Lung (tissue), 17 donors: ENCODE measurements at places on chromosomes 7 and 10.

- DNase-seq = no peak
- H3K4me3 ChIP-seq = no peak overlapping the region
- no peaks in the 10 kb centered on the region for H3K36me3 ChIP-seq
- no peak overlapping the region for H3K27ac ChIP-seq
- no peaks in the 10 kb centered on the region for H3K4me1 ChIP-seq
Observed at GRCh38 chr7:103689255-103689654, 243.2 kb upstream of the SLC26A5 start.

DNA sequence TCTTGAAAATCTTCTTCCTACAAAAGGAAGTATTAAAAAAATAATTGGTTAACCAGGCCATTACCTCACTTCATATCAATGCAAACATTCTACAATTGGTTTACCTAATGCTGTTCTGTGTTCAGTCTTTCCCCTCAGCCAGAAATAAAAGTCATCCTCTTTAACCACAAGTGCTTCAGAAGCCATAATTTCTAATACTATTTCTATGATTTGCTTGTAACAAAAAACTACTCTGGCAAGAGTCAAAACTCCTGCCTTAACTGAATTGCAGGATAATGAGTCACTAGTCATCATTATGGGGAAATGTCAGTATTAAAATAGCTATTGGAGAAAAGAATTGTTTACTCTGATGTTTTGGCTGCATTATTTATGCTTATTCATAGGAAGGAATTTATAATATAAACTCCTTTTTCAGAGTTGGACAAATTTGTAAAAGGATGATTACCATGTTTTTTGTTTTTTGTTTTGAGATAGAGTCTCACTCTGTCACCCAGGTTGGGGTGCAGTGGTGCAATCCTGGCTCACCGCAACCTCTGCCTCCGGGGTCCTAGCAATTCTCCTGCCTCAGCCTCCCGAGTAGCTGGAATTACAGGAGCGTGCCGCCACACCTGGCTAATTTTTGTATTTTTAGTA lies 55.5 kb upstream of the ODAD2 start:
- H3K36me3 ChIP-seq = peaks cover 2% of the 10 kb centered on the region
- peaks cover 7% of the 10 kb centered on the region for H3K4me1 ChIP-seq
- DNase-seq = peak; percentile 77

DNA sequence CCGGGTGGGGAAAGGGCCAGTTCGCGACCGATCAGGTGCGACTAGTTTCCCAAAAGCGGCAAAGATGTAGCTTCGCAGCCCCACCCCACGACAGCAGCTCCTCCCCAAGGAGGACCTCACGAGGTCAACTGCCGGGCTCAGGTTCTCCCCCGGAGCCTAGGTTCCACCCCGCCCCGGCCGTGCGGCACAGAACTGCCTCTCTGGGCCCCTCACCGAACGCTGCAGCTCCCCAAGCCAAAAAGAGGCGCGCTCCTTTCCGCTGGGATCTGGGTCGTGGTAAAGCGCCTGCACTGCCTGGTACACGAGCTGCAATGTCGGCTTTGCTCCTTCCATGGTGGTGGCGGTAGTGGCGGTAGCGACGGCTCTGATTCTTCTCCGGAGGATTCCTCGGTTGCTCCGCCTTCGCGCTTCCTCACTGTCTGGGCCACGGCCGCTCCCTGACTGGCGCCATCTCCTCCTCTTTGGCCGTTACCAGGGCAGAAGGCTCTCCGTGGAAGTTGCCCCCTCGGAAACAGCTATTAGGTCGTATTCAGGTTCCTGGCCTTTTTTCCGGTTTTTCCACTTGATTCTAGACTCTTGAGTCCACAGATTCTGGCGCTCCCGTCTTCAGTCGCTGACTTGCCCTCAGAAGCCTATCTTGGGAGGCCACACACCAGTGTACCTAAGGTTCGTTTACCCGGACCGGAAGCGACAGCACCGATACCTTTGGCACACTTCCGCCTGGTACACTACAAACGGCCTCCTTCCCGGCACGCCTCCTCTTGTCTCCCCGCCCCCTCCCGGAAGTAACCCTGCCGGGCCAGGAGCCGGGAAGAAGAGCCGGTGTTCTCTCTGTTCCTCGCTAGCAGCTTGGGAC lies at the start of gene TNPO3:
Gene TNPO3 (minus strand): TSS at position 674 of the 856 bp plus-strand sequence. CDS start 341 bp downstream, at position 333.
- H3K4me3 ChIP-seq = peak within 1 kb of the TSS; percentile 99
- H3K27ac ChIP-seq = peak within 1 kb of the TSS; percentile 99
- H3K4me1 ChIP-seq = peaks cover 4% of the 10 kb centered on the region
- DNase-seq = peak; percentile 96
- H3K36me3 ChIP-seq = no peaks in the 10 kb centered on the region

- no peaks in the 10 kb centered on the region for H3K4me1 ChIP-seq
- H3K4me3 ChIP-seq = no peak overlapping the region
- no peaks in the 10 kb centered on the region for H3K36me3 ChIP-seq
- no peak overlapping the region for H3K27ac ChIP-seq
Observed at GRCh38 chr10:31347705-31348104, 28.7 kb downstream of the ZEB1 start.

DNA sequence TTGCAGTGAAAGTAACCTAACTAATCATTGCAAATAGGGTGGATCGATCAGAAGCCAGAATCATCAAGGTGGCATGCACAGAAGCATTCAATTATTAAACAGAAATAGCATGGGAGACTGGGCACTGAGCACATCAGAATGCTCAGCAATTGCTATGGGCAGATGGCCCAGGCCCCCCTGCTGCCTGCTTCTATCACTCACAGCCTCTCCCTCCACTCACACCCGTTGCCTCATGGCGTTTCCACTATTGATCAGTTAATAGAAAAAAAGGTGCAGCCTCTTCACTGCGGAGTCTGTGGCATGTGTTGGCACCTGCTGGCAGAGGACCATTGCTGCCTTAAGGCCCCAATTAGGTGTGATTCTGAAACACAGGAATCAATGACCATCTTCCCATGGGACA lies 11.2 kb upstream of the HTR5A start:
- no peak overlapping the region for H3K27ac ChIP-seq
- H3K4me3 ChIP-seq = no peak overlapping the region
- no peaks in the 10 kb centered on the region for H3K36me3 ChIP-seq

DNA sequence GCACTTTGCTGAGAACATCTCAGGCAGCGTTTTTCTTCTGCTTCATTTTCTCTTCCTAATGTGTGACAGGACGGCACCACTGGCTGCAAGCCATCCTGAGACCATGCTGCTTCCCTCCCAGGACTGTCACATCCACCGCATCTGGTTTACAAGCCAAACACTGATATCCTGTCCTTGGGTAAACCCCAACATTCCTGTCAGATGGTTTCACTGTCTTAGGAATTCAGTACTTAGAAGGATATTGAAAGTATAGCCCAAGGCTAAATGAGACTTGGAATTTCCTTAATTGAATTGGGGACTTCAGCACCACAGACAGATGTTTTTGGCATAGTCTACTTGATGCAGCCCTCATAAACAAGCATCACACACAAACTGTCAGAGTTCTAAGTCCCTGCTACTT lies 74.2 kb upstream of the PLXNA4 start:
- no peaks in the 10 kb centered on the region for H3K27me3 ChIP-seq
- H3K4me3 ChIP-seq = no peak overlapping the region
- H3K4me1 ChIP-seq = no peaks in the 10 kb centered on the region
- no peak overlapping the region for H3K27ac ChIP-seq

DNA sequence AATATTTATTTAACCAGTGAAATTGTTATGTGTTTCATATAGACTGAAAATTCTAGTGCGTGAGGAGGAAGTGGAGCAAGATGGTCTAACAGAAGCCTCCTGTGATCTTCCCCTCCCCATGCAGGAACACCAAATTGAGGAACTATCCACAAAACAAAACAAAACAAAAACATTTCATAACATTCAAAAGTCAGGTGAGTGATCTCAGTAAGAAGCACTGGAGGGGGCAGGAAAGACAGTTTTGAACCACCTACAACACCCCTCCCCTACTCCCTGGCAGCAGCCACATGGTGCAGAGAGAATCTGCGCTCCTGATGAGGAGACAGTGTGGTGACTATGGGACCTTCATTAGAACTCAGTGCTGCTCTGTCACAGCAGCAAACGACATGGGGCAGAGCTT lies 221.9 kb upstream of the SEMA3C start:
- no peaks in the 10 kb centered on the region for H3K36me3 ChIP-seq
- H3K4me1 ChIP-seq = no peaks in the 10 kb centered on the region
- H3K4me3 ChIP-seq = no peak overlapping the region
- DNase-seq = no peak
- no peak overlapping the region for H3K27ac ChIP-seq
- H3K27me3 ChIP-seq = no peaks in the 10 kb centered on the region

DNA sequence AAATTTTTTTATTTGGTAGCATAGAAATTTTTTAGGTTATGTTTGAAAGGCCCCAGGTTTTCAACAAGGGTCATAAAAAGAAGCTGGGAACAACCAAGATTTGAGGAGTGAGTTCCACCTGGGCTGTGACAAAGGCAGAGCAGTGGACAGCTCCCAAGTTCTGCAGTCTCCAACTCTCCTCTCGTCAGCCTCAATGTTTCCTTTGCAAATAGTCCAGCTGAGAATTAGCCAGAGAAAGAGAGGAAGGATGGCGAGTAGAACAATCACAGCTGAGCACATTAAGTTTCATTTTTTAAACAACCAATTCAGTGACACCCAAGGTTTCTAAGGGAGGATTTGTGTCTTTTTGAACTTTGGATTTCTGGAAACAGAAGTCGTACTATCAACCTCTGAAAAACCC lies 143.2 kb downstream of the NRCAM start:
- no peaks in the 10 kb centered on the region for H3K27me3 ChIP-seq
- H3K4me3 ChIP-seq = no peak overlapping the region
- H3K4me1 ChIP-seq = peaks cover 8% of the 10 kb centered on the region
- H3K36me3 ChIP-seq = no peaks in the 10 kb centered on the region

- no peak overlapping the region for H3K4me3 ChIP-seq
- H3K27ac ChIP-seq = no peak overlapping the region
- no peak for DNase-seq
- no peaks in the 10 kb centered on the region for H3K27me3 ChIP-seq
- H3K4me1 ChIP-seq = no peaks in the 10 kb centered on the region
Observed at GRCh38 chr7:131673576-131673975, 117.1 kb upstream of the PODXL start.

GRCh38 chr7:148894591-148894990 lies 10.5 kb upstream of the EZH2 start:
- H3K27ac ChIP-seq = no peak overlapping the region
- H3K4me3 ChIP-seq = no peak overlapping the region
- DNase-seq = no peak
- H3K36me3 ChIP-seq = no peaks in the 10 kb centered on the region
- H3K27me3 ChIP-seq = no peaks in the 10 kb centered on the region
- no peaks in the 10 kb centered on the region for H3K4me1 ChIP-seq
